ENCODE measurements at places on chromosomes 11 and 22. TPM values are rescaled to one million over a fixed set of nuclear protein-coding genes. Genes with fewer than 3 reads are reported as not detected.

Gene HORMAD2
- not detected for total RNA-seq

Gene CEP126
- total RNA-seq, result 2.4 TPM

Gene GGTLC3
- not detected for total RNA-seq

Gene SEC14L6
- total RNA-seq, result 1.7 TPM

Gene RIC3
- total RNA-seq, result 15.7 TPM

Gene NTM
- total RNA-seq, result 11.5 TPM

Gene LIN7C
- 39.4 TPM for total RNA-seq

Gene CHRDL2
- total RNA-seq, result 0.25 TPM

Gene ANO9
- total RNA-seq, result 16.6 TPM

Gene ASRGL1
- total RNA-seq, result 36.3 TPM

Gene RBM4B
- 14.1 TPM for total RNA-seq

Gene C11orf16
- not detected for total RNA-seq

Gene MRGPRX3
- not detected for total RNA-seq

Gene SHANK2
- total RNA-seq, result 64.8 TPM

GRCh38 chr22:35458547-35459422 is 58.8 kb downstream of the MCM5 start:
- no peak for DNase-seq
- H3K4me3 ChIP-seq, result no peak overlapping the region
- peak overlapping the region; percentile 85 for H3K27ac ChIP-seq
- peaks cover 13% of the 10 kb centered on the region for H3K4me1 ChIP-seq

- no peak overlapping the region for H3K27ac ChIP-seq
- no peak overlapping the region for H3K4me3 ChIP-seq
- H3K27me3 ChIP-seq, result peaks cover 6% of the 10 kb centered on the region
- H3K36me3 ChIP-seq, result no peaks in the 10 kb centered on the region
- DNase-seq, result no peak
- no peaks in the 10 kb centered on the region for H3K4me1 ChIP-seq
These were observed 150.9 kb upstream of the THY1 start for GRCh38 chr11:119573858-119574257.

DNA sequence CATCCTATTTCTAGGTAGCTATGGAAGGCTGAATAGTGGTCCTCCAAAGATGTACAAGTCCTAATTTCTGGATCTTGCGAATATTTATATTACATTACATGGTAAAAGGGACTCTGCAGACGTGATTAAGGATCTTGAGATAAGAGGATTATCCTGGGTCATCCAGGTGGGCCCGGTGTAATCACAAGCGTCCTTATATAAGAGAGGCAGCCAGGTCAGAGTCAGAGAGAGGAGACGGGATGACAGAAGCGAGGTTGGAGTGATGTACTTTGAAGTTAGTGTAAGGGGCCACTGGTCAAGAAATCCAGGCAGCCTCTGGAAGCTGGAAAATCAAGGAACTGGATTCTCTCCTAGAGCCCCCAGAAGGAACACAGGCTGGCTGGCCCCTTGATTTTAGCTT is 70.1 kb upstream of the MYOD1 start:
- H3K36me3 ChIP-seq, result no peaks in the 10 kb centered on the region
- peaks cover 31% of the 10 kb centered on the region for H3K4me1 ChIP-seq
- no peak overlapping the region for H3K4me3 ChIP-seq
- no peak for DNase-seq
- no peak overlapping the region for H3K27ac ChIP-seq

DNA sequence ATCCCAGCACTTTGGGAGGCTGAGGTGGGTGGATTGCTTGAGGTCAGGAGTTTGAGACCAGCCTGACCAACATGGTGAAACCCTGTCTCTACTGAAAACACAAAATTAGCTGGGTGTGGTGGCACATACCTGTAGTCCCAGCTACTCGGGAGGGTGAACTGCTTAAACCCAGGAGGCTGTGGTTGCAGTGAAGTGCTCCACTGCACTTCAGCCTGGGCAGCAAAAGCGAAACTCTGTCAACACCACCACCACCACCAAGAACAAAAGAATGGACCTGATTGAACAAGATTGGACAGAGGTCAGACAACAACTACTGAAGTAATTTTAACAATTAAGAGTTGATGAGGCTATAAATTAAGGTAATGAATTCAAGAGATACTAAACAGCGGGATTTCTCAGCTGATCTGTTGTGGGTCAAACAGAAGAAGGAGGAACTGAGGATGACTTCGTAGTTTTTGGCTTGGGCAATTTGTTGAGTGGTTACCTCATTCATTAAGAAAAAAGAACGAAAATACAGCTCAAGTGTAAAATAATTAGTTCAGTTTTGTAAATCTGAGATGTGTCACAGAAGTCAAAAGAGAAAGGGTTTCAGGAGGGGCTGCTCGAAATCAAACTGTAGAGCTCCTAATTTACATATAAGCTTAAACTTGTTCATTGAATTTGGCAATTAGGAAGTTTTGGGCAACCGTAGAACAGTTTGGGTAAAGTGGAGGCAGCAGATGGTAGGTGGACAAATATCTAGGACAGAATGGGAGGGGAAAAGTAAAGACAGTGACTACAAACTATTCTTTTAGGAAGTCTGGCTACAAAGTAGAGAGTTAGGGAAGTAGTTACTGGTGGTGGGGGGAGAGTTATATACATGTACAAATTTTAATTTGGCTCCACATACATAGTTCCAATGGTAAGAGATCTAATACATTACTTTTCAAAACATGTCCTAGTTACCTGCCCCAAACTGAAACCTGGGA is 4.5 kb downstream of the IL18 start:
- H3K27me3 ChIP-seq, result no peaks in the 10 kb centered on the region
- no peak overlapping the region for H3K4me3 ChIP-seq
- no peak for DNase-seq
- peaks cover 10% of the 10 kb centered on the region for H3K4me1 ChIP-seq
- H3K36me3 ChIP-seq, result no peaks in the 10 kb centered on the region
- no peak overlapping the region for H3K27ac ChIP-seq

DNA sequence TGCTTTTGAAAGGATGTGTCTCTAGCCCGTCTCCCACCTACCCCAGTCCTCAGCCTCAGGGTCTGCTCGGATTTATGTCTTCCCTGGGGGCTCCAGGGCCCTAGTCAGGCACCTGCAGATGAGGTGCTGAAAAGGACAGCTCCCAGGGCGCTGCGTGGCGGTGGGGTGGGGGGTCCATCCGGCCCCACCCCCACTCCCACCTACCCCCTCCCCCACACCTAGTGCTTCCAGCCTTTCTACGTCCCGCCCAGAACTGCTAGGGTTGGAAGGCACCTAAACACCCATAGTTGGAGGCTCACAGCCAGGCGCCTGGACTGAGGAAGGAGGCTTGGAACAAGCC is 1.4 kb upstream of the ROBO3 start:
- H3K4me3 ChIP-seq, result peak overlapping the region; percentile 54
- no peaks in the 10 kb centered on the region for H3K36me3 ChIP-seq
- H3K4me1 ChIP-seq, result peaks cover 33% of the 10 kb centered on the region
- DNase-seq, result no peak
- peaks cover 97% of the 10 kb centered on the region for H3K27me3 ChIP-seq

DNA sequence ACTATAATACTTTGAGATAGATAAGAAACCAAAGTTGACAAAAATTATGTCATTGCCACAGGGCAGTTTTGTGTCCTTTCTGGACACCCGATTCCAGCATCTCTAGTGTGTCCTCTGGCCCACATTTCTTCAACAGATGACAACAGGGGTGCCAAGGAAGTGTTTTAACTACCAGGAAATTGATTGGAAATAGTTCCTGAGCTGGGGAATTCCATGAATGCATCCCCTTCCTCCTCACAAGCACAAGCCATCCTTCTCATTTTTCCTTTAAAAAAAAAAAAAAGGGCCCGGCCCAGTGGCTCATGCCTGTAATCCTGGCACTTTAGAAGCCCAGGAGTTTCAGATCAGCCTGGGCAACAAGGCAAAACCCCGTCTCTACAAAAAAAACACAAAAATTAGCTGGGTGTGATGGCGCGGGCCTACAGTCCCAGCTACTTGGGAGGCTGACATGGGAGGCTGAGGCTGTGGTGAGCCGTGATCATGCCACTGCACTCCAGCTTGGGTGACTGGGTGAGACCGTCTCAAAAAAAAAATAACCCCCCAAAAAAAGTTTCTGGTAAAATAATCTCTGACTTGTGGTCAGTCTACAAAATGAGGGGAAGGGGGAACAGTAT is 797 bp upstream of the B3GAT3 start:
- peak overlapping the region; percentile 97 for H3K4me3 ChIP-seq
- H3K27me3 ChIP-seq, result no peaks in the 10 kb centered on the region
- peaks cover 27% of the 10 kb centered on the region for H3K36me3 ChIP-seq
- DNase-seq, result no peak
- H3K27ac ChIP-seq, result peak overlapping the region; percentile 91
- H3K4me1 ChIP-seq, result peaks cover 16% of the 10 kb centered on the region

DNA sequence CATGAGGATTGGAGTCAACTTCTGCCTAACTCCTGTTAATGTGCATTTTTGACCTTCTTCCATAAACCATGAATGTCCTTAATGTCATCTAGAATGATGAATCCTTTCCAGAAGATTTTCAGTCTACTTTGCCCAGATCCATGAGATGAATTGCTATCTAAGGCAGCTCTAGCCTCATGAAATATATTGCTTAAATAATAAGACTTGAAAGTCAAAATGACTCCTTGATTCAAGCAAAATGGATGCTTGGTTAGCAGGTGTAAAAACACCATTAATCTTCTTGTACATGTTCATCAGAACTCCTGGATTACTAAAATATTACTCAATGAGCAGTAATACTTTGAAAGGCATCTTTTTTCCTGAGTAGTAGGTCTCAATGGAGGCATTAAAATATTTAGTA is 238.5 kb upstream of the ZC3H12C start:
- H3K27ac ChIP-seq, result no peak overlapping the region
- H3K36me3 ChIP-seq, result no peaks in the 10 kb centered on the region
- no peak overlapping the region for H3K4me3 ChIP-seq

DNA sequence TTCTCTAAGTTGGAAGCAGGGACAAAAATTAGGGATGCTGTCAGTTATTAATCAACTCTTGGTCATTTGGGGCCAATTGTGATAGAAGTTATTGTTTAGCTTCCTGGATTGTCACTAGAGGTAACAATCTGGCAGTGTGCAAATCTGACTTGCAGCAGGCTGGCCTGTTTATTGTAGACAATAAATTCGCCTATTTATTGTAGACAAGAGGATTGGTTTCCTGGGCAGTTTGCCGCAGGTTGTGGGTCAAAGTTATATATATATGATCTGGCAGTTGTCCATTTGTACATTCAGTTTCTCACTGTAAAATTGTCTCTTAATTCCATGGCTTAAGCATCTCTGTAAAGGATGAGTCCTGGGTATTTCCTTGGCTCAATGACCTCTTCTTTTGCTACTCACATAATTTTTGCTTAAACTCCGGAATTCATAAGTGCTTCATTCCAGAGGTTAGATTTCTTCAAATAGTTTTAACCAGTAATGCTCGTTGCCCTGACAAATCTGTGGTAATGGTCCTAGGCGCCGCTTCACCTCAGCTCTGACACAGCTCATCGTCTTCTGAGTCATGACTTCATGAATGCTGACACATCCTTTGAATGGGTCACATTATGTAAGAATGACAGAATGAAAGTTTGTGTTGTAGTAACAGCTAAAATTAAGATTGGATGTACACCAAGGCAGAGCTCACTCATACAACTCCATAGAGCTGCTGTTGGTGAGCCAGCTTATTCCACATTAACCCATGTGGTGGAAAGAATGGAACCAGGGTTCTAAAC is 7.8 kb upstream of the MMP3 start:
- DNase-seq, result no peak
- H3K4me1 ChIP-seq, result no peaks in the 10 kb centered on the region
- H3K27me3 ChIP-seq, result no peaks in the 10 kb centered on the region
- no peak overlapping the region for H3K4me3 ChIP-seq

DNA sequence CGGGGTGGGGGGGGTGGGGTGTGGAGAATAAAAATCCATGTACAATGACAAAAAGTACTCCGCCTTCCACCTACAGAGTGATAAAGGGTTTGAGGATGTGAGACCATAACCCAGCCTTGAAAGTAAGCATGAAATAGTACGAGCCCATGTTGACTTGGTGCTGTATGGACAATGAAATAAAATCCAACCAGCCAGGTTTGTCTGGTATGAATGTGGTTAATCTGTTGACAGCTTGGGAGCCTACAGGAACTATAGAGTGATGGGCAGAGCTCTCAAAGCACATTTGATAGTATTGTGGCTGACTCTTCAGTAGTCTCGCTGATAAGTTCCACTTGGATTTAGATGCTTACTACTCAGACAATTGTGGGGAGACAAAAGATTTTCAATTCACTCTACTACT is 48.8 kb upstream of the CD44 start:
- no peak overlapping the region for H3K4me3 ChIP-seq
- peaks cover 4% of the 10 kb centered on the region for H3K27me3 ChIP-seq
- no peak overlapping the region for H3K27ac ChIP-seq
- H3K4me1 ChIP-seq, result no peaks in the 10 kb centered on the region

- peaks cover under 1% of the 10 kb centered on the region for H3K4me1 ChIP-seq
- H3K36me3 ChIP-seq, result no peaks in the 10 kb centered on the region
- DNase-seq, result no peak
- no peak overlapping the region for H3K4me3 ChIP-seq
- no peaks in the 10 kb centered on the region for H3K27me3 ChIP-seq
These were observed 81.3 kb upstream of the BLID start for GRCh38 chr11:122197066-122197987.

GRCh38 chr22:25102722-25103121 is 96.9 kb upstream of the CRYBB3 start:
- no peaks in the 10 kb centered on the region for H3K36me3 ChIP-seq
- no peaks in the 10 kb centered on the region for H3K27me3 ChIP-seq
- no peak for DNase-seq
- H3K27ac ChIP-seq, result no peak overlapping the region
- no peak overlapping the region for H3K4me3 ChIP-seq

- H3K4me3 ChIP-seq, result no peak overlapping the region
- H3K4me1 ChIP-seq, result peaks cover 6% of the 10 kb centered on the region
- H3K27me3 ChIP-seq, result no peaks in the 10 kb centered on the region
- H3K36me3 ChIP-seq, result no peaks in the 10 kb centered on the region
These were observed 68.2 kb upstream of the ISX start for GRCh38 chr22:34997633-34998299.
